ENCODE measurements at places on chromosomes 5 and 9.

DNA sequence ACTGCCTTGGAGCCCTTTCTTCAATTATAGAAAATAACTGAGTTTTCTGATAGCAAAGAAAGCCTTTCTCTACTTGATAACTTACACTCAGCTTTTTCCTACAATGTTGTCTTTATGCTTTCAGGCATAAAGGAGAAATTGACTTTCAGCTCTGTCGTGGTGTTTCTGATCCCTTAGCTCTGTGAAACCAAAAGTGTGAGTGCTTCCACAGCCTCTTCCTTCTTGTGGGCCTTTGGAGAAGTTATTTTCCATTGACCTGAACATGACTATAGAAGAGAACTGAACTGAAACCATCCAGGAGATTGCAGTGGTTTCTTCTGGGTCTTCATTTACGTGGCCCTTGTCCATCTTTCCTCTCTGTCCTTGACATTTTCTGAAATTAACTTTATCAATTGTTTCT lies 59.5 kb upstream of the EQTN start:
- DNase-seq, result no peak

DNA sequence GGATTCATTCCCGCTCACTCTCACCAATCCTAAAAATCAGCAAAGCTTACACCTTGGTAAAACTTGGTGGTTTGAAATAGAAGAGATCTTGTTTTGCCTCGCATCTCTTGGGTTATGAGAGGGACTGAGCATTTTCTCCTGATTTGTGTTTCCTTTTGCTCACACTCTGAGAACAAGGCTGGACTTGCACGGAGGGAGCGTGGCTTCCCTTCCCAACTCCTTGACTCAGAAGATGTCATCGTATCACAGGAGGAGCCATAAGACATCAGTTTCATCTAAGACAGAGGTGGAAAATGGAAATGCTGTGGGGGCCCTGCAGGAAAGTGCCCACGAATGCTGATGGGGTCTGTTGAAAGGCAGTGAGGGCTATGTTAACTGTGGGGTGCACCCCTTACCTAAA lies 37.4 kb downstream of the CTSL start:
- no peak for DNase-seq

GRCh38 chr5:90967443-90967842 lies 408.8 kb downstream of the ADGRV1 start:
- DNase-seq, result no peak

- no peak for DNase-seq
Measured at GRCh38 chr5:34530637-34531036, 125.5 kb upstream of the RAI14 start.

- DNase-seq, result no peak
Measured at GRCh38 chr5:95884017-95884325, 61.4 kb upstream of the GLRX start.

- DNase-seq, result no peak
Measured at GRCh38 chr5:11792621-11793020, 111.6 kb downstream of the CTNND2 start.

- DNase-seq, result no peak
Measured at GRCh38 chr9:133204335-133204992, 4.6 kb downstream of the OBP2B start.

DNA sequence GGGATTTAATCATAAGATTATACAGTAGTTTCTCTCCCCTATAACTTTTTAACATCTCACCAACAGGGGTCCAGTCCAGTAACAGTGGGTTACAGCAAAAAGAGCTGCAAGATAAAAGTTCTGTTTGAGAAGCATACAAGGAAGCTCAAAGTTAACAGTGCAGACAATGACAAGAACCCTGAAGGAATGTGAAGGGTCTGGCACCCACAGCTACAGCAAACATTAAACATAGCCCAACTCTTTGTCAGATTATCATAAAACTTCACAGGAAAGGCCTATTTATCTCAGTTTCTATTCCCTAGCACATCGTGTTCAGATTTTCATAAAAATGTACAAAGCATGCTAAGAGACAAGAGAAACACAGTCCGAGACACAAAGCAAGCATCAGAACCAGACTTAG lies 309.4 kb downstream of the DIRAS2 start:
- no peak for DNase-seq

- DNase-seq, result no peak
Measured at GRCh38 chr9:1051584-1052275, 1.6 kb downstream of the DMRT2 start.
